ENCODE measurements at places on chromosomes 5 and 9. TPM values are rescaled to one million over a fixed set of nuclear protein-coding genes. Genes with fewer than 3 reads are reported as not detected.

Gene MBLAC2
- total RNA-seq = 5.6 TPM

Gene HTR4
- total RNA-seq = not detected

Gene GTF2H2C
- total RNA-seq = 20.9 TPM

Gene CAMK4
- 0.28 TPM for total RNA-seq

Gene SLC25A2
- 0.09 TPM for total RNA-seq

Gene GFPT2
- 0.68 TPM for total RNA-seq

Gene PCDHAC2
- total RNA-seq = 0.34 TPM

Gene MACIR
- total RNA-seq = 9.4 TPM

Gene C9orf153
- total RNA-seq = 0.14 TPM

Data from dermis blood vessel endothelial cell (primary cell).